ENCODE measurements at places on chromosomes 12 and 14.

- no peak for DNase-seq
Observed at GRCh38 chr14:28151926-28152325, 614.7 kb upstream of the FOXG1 start.

DNA sequence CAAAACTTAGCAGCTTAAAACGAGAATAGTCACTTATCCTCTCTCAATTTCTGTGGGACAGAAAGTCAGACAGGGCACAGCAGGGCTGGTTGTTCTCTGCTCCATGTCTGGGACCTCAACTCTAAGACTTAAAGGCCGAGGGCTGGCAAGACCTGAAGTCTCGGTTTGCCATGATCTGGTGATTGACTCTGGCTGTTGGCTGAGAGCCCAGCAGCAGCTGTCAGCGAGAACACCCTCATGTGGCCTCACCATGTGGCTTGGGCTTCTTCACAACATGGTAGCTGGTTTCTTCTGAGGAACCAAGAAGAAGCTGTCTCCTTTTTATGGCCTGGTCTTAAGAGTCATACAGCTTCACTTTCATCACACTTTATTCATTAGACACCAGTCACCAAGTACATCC, 1.7 kb upstream of the VASH1 start:
- DNase-seq: no peak

DNA sequence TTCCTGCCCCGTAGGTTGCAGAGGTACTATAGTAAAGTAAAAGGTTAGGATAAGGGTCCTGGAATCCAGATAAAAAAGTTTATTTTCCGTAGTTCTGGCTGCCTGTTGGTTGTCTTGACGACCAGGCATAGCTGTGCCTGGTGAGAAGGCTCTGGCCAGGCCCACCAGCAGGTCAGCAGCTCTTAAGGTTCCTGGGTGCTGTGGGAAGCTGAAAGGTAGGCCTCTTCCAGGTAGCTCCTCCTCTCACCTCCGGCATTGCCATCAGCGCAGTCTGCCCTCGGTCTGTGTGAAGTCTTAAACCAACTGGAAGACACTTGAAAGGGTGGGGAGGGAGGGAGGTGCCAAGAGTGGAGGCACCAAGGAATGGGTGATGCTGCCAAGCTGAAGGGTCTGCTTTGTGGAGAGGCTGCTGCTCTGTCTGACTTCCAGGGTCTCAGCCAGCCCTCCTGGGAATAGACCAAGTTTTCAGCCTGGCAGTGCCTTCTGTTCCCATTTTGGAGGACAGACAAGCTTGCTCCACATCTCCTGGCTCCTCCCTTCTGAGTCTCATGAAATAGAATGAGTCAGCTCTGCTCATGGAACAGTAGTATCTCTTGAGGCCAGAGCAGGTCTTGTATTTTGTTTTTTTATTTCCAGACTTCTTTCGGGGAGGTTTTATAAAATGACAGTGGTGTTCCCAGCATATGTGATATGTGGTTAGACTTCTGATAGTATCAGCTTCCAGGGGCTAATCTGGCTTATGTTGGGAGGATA, 5.2 kb upstream of the ACADS start:
- no peak for DNase-seq

GRCh38 chr12:59407799-59408198, 188.0 kb upstream of the SLC16A7 start:
- DNase-seq: no peak

- DNase-seq: no peak
Observed at GRCh38 chr12:102542816-102543440, 62.6 kb upstream of the IGF1 start.

DNA sequence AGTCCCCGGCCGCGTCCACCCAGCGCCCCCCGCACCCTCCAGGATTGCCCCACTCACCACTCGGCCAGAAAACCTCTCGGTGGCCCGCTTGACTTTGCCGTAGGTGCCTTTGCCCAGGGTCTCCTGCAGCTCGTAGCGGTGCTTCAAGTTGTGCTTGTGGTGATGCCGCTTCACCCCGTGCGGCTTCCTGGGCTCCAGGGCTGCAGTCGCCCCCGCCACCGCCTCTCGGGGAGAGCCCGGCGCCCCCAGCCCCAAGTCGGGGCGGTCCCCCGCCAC, 459 bp downstream of the NUAK1 start:
- DNase-seq: no peak
